ENCODE measurements at places on chromosomes 6 and 20.

DNA sequence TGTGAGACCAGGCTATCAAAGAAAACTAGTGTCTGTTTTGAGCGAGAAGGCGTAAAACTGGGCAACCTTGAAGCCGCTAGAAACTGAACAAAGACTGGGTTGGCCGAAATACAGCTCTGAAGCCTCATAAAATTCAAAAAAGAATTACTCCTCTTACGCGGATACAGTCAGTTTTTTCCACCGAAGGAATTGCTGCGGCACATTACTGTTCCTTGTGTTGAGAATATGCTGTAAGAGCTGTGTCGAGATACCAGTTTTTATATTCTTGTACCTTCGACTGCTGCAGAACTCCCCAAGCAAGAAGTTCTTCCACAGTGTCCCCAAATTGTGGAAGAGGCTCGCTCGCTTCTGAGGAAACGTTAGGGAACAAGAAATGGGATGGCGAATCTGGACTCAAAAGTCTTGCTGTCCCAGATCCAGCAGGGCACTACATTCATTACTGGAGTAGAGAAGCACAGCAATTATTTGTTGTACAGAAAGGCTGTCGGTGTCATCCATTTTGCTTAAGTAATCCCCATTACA, 523 bp upstream of the COX7A2 start:
- DNase-seq: no peak

DNA sequence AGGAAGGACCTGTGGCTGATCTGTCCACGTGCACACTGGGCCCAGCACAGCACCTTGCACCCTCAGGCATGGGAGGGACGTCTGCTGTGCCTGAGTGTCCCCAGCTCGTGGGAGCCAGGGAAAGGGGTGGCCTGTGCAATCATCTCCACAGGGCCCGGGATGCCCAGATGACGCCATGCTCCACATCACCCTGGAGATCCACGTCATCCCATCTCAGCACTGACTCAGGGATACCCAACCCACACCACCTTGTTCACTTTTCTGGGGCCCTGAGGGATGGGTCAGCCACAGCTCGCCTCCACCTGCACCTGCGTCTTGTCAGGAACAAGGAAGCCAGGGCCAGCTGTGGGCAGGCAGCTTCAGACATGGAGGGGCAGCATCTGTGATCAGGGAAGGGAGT, 48.2 kb downstream of the RAB44 start:
- DNase-seq: no peak

GRCh38 chr20:25248786-25249172, 894 bp downstream of the PYGB start:
- no peak for DNase-seq

GRCh38 chr6:150683320-150683719, 83.6 kb downstream of the PLEKHG1 start:
- no peak for DNase-seq

- no peak for DNase-seq
Observed at GRCh38 chr20:64116541-64117431, 9.4 kb upstream of the NPBWR2 start.

DNA sequence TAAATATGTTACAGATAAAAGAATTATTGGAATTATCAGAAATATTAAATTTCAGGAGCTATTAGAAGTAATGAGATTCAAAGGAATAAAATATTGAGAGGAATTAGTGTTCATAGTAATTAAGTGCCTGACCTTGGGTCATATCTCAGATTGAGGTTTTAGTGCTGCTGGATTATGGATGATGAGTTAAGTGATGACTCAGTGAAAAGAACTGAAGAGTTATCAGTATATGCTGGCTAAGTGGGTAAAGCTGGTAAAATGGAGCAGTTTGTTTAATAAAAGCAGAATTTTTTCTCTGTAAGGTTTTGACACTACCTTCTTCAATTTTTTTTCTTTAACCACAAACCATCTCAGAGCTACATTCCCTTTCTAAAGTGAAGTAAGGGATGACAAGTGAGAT, 206.7 kb downstream of the MANEA start:
- no peak for DNase-seq

DNA sequence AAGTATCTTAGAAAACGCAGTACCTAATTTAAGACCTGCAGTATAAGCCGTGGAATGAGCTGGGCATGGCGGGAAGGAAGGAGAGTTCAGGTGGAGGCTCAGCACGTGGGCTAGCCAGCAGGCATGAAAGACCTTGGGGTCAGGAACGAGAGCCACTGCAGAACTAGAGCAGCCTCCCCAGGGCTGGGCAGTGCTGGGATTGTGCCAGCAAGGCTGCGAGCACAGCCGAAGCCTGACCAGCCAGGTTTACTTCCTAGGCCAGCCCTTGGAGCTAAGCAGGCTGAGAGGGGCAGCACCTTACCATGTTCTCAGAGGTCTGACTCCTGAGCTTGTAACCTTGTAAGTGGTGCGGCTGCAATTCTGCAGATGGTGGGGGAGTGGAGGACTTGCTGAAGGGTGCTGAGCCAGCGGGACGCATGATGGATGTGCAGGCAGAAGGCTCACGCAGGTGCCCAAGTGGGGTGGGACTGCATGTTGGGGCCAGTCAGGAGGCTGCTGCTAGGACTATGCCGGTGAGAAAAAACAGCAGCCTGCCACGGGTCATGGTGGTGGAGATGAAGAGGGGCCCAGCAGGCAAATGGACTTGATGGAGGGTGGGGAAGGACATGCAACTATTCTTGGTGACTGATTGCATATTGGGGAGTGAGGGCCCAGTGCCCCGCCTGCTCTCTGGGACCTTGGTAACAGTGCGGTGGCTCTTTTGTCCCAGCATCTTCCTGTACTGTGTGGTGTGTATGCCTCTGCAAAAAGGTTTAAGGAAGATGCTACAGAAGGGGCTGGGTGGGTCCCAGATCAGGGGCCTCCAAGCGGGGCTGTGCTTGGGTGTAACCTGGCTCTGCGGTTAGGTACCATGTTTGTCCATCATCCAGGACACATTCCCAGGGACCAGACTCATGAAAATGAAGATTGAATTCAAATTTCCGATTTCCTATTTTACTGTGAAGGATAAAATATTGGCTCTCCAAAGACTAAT, 37.6 kb upstream of the IRF4 start:
- no peak for DNase-seq

DNA sequence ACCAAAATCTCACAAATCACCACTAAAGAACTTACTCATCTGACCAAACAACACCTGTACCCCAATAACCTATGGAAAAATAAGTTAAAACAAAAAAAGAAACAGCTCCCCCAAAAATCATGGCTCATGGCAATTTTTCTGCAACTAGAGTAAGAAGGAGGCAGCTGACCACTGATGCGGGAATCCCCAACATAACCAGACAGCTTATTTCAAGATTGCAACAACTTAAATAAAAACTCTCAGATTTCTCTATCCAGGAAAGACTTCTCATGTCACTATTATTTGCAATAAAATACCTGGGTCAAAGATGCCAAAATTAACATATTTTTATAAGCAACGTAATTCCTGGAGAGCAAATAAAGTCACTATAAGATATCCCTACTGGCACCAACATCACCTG, 128.1 kb upstream of the LY86 start:
- DNase-seq: no peak

GRCh38 chr6:38349221-38349620, 290.5 kb downstream of the BTBD9 start:
- no peak for DNase-seq

- no peak for DNase-seq
Observed at GRCh38 chr6:39665861-39666260, 59.3 kb downstream of the KIF6 start.

- no peak for DNase-seq
Observed at GRCh38 chr6:55003719-55004430, 157.3 kb downstream of the FAM83B start.

- no peak for DNase-seq
Observed at GRCh38 chr20:23034721-23035671, at the start of gene SSTR4. Gene SSTR4 (plus strand): TSS chr20:23035312. CDS start chr20:23035484, 172 bp downstream.

- DNase-seq: no peak
Observed at GRCh38 chr6:146211646-146212045, 182.8 kb downstream of the GRM1 start.

GRCh38 chr20:36541227-36541767, at the start of gene MYL9:
Gene MYL9 (plus strand): TSS chr20:36541519. CDS start chr20:36544885, 3,366 bp downstream.
- DNase-seq: no peak

DNA sequence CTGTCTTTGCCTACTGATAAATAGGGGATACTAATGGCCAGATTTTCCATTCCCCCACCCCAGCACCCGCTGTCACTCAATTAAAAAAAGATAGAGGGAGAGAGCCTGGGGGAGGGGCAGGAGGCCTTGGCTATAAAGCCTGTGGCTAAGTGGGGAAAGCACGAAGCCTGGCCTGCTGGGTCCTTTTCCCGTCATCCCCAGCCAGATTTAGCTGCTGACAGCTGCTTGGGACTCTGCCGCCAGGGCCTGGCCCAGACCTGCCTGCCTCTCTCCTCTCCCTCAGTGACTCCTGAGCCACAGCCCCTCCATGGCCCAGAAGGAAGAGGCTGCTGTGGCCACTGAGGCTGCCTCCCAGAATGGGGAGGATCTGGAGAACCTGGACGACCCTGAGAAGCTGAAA, at the start of gene APOBEC2:
APOBEC2 (plus strand) TSS at position 162 of the 400 bp plus-strand sequence; CDS start at position 308, 146 bp downstream.
- DNase-seq: no peak

DNA sequence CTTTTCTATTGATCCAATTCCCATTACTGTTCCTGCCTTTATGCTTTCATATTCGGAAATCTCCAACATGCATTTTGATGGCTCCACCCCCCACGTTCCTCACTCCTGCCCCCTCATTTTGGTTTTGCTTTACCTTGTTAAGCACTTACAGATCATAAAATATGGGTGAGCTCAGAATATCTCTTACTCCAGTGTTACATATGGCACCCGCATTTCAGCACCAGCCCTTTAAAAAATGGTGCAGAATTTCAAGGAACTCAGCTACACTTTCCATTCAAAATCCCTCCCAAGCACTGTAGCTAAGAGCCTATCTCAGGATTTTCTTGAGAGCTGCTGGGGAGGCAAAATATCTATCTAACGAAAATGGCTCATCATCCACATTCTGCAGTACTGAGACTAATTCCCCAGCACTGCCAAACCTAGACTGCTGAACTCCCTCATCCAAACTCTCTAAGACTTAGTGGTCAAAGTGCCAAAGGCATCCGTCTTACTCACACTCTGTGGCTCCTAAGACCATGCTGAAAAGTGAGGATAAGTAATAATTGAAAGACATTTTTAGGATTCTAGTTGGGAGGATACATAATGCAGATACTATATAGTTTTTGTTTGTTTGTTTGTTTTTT, 7.8 kb downstream of the SGK1 start:
- DNase-seq: no peak

- no peak for DNase-seq
Observed at GRCh38 chr6:76506808-76507207, 434.3 kb upstream of the IMPG1 start.

- DNase-seq: no peak
Observed at GRCh38 chr6:165776691-165777090, 113.7 kb upstream of the PDE10A start.

- DNase-seq: no peak
Observed at GRCh38 chr6:166168616-166169548, 1.2 kb upstream of the TBXT start.

- DNase-seq: no peak
Observed at GRCh38 chr6:71393471-71393870, 104.9 kb downstream of the OGFRL1 start.

DNA sequence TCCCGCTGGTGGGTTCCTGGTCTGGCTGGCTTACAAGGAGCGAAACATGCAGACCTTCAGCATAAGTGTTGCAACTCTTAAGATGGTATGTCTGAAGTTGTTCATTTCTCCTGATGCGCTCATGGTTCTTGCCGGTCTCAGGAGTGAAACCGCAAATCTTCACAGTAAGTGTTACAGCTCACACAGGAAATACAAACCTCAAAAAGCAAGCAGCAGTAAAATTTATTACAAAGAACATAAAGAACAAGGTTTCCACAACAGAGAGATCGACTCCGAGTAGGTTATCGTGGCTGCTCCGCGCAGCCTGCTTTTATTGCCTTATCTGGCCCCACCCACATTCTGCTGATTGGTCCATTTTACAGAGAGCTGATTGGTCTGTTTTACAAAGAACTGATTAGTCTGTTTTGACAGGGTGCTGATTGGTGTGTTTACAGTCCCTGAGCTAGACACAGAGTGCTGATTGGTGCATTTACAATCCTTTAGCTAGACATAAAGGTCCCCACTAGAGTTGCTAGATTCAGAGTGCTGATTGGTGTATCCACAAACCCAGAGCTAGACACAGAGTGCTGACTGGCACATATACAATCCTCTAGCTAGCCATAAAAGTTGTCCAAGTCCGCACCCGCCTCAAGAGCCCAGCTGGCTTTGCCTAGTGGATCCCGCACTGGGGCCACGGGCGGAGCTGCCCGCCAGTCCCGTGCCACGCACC, 39.2 kb downstream of the TRIM27 start:
- DNase-seq: no peak

GRCh38 chr6:17419189-17419575, 25.8 kb downstream of the CAP2 start:
- DNase-seq: no peak

GRCh38 chr20:13331536-13331935, 110.5 kb downstream of the ISM1 start:
- DNase-seq: no peak

DNA sequence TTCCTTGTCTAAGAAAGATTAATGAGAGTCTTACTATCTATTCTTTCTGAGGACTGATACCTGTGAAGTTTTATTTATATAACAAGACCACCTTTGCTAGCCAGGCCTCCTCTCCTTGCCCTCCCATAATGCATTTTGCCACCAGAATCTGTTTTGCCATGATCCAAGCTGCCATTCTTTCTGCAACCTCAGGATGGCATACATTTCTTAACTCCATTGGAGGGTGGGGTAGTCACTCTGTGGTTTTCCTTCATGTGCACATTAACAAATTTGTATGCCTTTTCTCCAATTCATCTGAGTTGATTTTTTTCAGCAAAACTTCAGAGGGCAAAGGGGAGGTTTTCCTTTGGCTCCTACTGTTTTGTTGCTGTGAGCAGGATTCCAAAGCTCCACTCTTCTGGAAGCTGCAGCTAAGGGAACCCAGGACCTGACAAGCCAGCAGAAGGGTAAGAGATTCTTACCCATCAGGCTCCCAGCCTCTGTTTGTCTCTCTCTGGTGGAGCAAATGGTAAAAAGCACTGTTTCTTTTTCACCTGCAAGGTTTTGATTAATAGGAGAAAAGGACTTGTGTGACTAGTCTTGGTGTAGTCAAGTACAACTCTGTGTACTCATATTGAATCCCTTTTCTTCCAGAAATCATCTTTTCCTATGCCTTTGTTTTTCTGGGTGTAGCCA, 26.2 kb upstream of the ENPP4 start:
- no peak for DNase-seq

GRCh38 chr20:44632103-44632752, 19.3 kb downstream of the ADA start:
- no peak for DNase-seq

DNA sequence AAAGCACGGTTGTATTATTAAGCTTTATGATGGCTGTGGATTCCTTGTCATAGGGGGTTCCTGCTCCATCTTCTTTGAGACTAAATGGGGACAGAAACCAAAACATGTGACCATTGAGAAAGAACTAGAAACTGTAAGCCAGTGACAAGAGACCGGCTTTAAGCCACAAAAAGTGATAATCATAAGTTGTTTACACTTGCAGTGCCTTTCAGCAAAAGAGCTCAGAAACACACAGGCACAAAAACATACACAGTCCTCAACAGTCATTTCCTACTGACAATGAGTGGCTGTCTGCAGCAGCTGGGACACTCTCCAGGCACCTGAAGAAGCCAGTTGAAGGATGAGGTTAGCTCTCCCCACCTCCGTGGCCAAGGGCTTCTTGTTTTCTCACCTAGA, 20.0 kb upstream of the UBE2J1 start:
- DNase-seq: no peak

- no peak for DNase-seq
Observed at GRCh38 chr6:139135578-139136545, 982 bp downstream of the HECA start.

Measured in DMS 273 treated with DMSO at 0.1 percent for 48 hours (cell line).